Fibroblast of skin of back (primary cell): ENCODE measurements at places on chromosomes 7 and 10.

- DNase-seq: no peak
Observed at GRCh38 chr10:131802156-131802915, 98.5 kb upstream of the PPP2R2D start.

GRCh38 chr10:131968949-131969348 is 12.8 kb downstream of the BNIP3 start:
- no peak for DNase-seq

DNA sequence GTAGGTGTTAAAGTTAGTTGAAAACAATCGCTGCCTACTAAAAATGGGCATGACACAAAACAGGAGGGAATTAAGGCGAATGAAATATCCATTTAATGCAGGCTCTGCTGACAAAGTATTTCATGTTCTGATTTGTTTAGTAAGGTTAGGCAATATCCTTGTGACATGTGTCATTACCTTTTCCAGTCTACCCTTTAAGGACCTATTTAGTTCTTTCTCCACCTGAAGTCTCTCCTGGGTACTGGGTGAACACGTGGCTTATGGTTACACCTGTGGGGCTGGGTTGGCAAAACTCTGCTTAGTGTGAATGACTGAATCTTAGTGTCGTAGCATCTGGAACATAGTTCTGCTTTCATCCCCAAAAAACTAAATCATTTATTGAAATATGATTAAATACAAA is 313.5 kb downstream of the CCDC3 start:
- DNase-seq: no peak

DNA sequence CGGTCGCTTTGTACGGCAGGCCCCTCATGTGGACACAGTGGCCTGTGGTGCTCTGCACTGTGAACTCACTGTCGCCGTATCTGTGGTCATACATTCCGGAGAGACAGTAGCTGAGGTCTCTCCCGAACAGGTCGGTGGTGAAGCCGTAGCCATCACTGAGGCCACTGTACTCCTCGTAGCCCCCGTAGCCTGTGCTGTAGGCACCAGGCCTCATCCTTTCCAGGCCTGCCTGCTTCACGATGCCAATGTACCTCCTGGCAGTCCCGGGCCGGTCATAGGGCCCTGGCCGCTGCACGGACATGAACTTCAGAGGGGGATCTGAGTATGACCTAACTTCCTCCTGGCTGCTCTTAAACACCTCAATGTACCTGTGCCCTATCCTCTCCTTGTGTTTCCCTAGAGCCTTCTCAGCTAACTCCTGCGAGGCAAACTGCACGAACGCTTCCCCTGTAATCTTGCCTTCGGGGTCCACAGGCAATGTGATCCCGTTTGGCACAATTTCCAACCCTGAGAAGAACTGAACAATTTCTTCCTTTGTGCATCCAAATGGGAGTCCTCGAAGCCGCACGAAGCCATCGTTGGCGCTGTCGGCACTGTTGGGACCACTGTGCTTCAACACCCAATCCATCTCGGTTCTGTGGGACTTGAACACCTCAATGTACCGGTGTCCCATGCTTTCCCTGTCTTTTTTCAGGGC is 15.7 kb downstream of the FXYD4 start:
- no peak for DNase-seq

DNA sequence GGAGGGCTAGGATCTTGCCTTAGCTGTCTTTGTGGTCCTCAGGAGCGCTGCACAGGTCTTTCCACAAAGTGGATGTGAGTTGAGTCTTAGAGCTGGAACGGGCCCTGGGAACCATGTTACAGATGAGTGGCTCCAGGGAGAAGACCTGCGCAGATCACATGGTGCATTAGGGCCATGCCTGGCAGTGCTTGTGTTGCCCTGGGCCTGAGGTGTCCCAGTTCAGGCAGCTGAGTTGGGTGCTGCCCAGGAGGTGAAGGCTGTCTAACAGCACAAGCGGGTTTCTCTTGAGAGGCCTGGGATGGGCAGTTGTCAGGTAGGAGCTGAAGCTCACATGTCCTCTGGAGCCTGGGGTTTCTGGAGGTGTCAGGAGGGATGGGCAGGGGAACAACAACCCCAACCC is 33.7 kb upstream of the ANKRD2 start:
- DNase-seq: no peak

- no peak for DNase-seq
Observed at GRCh38 chr10:98587156-98587837, 140.6 kb upstream of the HPS1 start.

DNA sequence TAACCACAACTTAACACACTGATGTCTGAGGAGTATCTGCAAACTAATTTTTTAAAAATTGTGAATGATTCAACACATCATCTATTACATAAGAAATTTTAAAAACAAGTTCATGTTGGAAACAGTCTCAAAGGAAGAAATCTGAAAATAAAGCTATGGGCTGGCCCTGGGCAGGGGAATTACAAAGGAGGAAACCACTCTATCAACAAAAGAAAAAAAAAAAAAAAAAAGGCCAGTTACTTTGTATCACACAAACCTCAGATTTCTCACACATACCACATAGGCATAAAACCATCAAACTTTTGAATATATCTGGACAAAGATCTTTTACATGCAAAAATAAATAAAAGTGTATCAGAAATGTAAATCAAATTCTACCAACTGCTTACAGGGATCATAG is 20.8 kb downstream of the TIAL1 start:
- DNase-seq: no peak

DNA sequence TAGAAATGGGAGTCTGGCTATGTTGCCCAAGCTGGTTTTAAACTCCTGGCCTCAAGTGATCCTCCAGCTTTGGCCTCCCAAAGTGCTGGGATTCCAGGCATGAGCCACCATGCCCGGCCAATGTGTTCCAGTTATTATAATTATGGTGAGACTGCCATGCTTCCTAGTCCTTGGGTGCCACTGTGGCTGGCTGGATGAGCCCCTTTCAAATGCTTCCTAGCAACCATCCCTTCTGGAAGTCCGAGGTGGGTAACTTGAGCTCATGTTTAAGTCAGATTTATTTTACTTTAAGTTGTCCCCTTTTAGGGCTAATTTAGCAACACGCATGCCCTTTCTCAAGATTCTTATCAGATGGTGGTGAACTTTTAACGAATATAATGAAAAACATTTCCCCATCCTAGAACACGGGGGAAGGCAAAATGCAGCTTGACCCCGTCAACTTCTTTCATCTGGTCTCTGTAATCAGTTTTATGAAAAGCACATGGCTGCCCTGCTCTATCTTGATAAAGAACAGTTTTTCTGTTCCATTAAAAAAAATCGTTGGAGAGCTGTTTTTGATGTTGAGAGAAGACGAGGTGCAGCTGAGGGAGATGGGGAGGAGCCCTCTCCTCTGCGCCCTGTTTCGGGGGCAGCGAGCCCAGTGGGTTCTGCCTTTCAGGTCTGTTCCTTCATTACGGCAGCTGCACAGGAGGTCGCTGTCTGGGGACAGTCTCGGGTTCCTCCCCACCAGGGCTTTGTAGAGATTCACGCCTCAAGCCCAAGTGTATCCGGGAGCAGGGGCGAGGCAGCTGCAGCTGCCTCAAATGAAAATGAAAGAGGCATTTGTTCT is 61.0 kb upstream of the MKI67 start:
- no peak for DNase-seq

DNA sequence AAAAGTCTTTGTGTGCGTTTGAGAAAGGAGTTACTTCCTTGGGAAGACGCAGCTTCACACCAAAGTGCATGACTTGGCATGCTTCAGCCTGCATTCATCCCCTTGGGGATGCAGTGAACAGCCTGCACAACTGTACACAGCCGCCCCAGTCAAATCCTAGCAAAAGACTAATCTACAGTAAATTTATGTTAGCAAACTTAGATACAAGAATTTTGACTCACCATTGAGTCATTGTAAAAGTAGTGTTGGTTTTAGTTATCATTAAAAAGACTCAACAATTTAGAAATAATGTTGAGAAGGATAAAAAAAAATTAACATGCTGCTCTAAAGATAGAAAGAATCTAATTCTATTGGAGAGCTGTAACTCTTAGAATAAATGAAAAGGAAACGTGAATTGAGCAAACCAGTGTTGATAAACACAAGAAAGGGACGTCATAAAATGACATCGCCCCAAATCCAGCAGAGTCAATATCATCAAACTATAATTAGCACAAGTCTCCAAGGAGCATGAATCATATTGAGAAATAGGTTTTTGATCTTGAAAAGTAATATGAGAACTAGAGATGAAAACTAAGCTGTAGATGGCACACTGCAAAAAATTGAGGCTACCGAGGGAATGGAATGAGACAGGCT is 11.9 kb upstream of the OPTN start:
- peak; percentile 91 for DNase-seq

DNA sequence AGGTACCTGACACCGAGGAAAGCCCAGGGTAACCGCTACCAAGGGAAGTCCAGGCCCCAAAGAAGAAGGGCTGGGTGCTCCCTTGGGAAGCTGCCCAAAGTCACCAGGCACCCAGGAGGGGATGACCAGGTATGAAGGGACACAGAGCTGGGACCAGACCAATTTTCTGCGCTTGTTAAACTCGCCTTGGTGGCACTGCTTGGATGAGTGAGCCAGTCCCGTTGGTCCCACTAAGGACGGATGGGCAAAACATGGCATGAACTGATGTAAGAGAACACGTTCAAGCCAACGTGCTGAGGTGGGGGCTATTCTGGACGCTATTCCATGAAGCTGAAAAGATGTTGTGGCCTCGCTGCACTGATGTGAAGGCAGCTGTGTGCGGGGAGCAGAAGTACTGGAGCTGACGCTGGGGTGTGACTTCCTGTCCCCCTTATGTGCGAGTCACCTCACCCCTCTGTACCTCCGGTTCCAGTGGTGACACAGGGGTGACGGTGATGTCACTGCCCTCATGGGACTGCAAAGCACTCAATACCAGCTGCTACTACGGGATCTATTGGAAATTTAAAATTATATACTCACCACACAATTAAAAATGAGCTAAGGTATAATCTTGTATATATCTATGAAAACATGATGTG is 73.6 kb downstream of the COBL start:
- no peak for DNase-seq

DNA sequence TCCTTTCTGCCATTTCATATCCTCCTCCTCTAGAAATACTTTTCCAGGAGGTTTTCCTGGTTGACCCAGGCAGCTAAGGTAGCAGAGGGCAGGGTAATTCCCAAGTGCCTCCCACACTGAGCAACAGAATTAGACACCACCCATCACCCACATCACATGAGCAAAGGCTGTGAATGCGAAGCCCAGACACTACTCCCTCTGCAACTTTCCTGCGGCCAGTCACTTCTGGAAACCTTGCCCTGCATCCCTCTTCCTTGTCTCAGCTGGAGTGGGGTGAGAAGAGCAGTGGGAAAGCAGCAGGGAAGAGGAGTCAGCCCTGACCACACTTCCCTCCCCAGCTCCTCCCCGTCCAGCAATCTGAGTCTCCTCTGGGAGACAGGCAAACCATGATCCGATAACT is 15.2 kb downstream of the TMEM176B start:
- no peak for DNase-seq

GRCh38 chr10:89043052-89043451 is 52.5 kb downstream of the FAS start:
- DNase-seq: no peak

GRCh38 chr7:121669144-121669543 is 203.8 kb upstream of the PTPRZ1 start:
- DNase-seq: no peak

GRCh38 chr10:1268831-1269230 is 212.6 kb downstream of the WDR37 start:
- DNase-seq: no peak

- no peak for DNase-seq
Observed at GRCh38 chr7:105010504-105011130, 3.4 kb upstream of the KMT2E start.

DNA sequence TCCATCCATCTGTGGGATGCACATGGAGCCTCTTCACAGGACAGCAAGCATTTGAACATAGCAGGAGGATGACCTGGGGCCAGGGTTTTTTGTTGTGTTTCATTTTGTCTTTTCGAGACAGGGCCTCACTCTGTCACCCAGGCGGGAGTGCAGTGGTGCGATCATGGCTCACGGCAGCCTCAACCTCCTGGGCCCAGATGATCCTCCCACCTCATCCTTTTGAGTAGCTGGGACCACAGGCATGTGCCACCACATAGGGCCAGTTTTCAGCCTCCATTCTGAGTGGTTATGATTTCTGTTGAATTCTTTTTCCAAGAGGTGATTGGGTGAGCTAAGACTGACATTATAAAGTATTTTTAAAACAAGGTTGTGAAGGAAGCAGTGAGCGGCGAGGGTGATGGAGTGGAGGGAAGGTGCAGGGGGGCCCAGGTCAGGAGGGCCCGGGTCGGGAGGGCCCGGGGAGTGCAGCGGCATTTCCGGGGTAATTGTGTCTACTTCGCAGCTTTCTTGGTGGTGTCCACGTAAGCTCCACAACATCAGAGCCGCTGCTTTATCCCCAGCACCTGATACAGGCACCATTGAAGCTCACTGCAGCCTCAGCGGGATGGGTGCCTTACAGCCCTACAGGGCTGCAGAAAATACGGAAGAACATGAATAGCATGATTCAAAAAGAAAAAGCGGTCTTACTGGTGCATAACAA is 12.0 kb upstream of the LARP4B start:
- DNase-seq: no peak

- peak; percentile 57 for DNase-seq
Observed at GRCh38 chr7:77550586-77550985, 13.5 kb downstream of the PTPN12 start.

GRCh38 chr7:135834266-135834665 is 85.7 kb upstream of the FAM180A start:
- DNase-seq: no peak

GRCh38 chr7:104914421-104914820 is 99.6 kb upstream of the KMT2E start:
- no peak for DNase-seq

DNA sequence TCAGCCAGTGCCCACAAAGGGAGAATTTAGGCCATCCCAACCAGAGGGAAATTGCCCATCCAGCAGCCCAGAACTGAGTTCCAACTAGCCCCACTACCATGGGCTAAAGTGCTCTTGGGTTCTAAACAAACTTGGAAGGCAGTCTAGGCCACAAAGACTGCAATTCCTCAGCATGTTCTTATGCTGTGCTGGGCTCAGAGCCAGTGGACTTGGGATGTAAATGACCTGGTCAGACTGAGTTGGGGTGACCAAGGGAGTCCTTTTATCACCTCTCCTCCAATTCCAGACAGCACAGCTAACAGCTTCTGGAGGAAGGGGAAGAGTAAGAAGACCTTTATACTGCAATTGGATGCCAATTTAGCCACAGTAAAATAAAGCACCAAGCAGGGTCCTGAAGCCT is 607.2 kb upstream of the KCND2 start:
- no peak for DNase-seq

DNA sequence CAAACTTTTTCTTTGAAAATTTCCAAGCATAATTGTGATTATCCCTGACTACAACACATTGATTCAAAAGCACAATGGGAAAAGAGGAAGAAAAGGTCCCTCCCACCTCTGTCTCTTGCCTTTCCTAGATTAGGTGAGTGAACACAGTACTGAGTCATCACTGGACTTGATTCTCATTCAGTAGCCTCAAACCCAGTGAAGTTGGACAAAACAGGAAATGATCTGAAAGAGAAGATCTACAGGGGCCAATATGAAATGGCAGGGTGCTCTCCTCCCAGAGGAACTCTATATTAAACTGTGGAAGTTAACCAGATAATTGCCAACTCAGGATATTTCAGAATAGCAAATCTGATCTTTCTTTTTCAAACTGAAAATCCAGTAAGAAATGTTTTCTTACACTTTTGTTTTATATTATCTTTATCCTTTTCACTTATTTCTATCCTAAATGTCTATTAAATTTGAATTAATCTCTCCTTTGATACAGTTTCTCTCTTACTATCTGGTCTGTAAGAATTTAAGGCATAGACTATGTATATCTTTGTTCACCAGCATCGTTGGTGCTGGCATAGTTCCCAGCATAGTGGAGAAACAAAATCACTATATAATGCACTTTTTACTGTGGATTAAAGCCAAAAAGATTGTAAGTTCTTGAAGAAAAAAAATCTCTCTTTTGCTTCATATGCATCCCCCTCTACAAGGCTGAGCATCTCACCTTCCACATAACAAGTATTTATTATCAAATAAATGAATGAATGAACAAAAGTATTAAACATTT is 41.4 kb upstream of the IKZF1 start:
- no peak for DNase-seq
